Effector CD8-positive, alpha-beta T cell (primary cell): ENCODE measurements at places on chromosomes 1 and 21.

DNA sequence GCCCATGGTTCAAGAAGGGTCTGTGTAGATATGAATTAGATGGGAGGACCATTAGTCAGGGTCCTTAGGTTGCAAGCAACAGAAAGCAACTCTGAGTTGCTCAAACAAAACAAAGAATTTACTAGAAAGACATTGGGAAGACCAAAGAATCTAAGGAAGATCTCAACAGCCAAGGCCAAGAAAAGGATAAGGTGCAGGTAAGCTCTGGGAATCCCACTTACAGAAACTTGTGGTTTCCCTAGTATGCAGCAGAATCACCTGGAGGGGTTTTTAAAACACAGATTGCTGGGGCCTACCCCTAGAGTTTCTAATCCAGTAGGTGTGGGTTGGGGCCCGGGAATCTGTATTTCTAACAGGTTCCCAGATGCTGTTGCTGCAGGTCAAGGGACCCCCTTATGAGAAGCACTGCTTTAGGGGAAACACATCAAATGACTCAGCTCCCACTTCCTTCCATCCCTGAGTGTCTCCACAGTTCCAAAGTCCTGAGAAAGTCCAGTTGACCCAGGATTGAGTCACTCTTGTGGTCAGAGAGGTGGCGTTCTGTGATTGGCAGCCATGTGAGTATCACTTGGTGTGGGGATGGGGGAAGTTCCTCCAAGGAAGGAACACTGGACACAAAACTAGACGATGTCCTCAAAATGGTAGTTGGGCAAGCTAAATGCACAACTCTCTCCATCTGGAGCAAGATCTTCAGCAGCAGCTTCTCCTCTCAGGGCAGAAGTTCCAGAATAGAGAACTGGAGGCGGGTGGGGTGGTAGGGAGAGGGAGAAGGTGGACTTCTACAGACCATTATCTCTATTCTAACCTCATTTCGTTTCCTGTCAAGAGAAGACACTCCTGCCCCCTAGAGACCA, 24.2 kb upstream of the EYA3 start:
- DNase-seq, result no peak

- no peak for DNase-seq
Observed at GRCh38 chr1:89608984-89609725, 23.8 kb upstream of the LRRC8C start.

GRCh38 chr1:26694638-26695355, 1.0 kb upstream of the ARID1A start:
- DNase-seq, result no peak

GRCh38 chr1:84763912-84764680, 73.8 kb upstream of the SSX2IP start:
- no peak for DNase-seq

GRCh38 chr1:217586586-217586985, 44.3 kb downstream of the GPATCH2 start:
- DNase-seq, result no peak

GRCh38 chr1:2990376-2991115, 30.7 kb upstream of the ACTRT2 start:
- no peak for DNase-seq

DNA sequence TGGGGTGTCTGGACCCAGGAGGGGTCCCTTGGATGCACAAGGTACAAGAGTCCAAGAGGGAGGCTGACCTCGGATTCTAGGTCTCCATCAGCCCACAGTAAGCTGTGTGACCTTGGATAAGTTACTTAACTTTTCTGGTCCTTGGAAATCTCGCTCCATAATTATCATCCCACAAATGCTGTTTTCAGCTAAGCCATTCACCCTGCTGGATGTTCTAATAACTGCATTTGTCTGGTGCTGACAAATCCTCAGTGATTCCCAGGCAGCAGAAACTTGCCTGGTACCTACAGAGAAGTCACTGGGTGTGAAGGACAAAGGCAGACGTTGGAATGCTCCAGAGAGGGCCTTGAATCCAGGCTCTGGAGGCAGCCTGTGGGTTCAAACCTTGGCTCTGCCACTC, 89.7 kb downstream of the IGSF21 start:
- DNase-seq, result no peak

- no peak for DNase-seq
Observed at GRCh38 chr1:111653709-111654108, 34.1 kb downstream of the RAP1A start.

GRCh38 chr1:3061981-3062615, 6.9 kb upstream of the PRDM16 start:
- no peak for DNase-seq

DNA sequence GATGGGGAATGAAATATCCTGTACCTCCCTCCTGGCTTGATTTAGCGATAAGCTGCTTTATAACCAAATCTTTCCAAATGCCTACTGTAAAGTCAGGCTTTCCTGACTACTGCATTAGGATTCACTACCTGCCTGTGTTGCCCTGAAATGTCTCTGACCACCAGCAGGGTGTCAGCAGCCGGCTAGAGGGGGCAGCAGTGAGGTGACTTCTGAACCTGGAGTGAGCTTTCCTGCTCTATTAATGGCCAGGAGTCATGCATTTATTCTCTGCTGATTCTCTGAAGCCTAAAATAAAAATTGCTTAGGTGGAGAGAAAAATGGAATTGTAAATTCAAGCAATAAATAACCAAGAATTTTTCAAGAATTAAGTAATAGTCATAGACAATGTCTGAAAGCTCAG, 2.5 kb downstream of the BACE2 start:
- DNase-seq, result no peak

- no peak for DNase-seq
Observed at GRCh38 chr21:34609244-34609932, 5.5 kb downstream of the RCAN1 start.

DNA sequence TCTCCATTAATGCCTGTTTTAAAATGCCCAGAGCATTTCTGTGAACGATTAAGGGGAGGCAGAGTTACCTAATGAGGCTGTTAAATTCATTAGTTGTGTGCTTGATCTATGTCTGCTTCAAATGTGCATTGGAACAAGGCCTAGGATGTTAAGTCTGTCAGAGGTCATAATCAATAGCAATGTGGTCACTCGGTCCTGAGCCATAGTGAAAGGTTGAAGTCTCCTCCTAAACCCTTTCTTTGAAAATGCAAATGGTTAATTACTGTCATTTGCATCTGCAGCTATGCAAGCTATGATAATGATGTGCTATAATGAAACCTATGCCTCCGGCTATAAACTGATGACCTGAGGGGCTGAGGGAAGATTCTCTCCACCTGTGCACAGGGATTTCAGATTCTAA, 114.2 kb upstream of the NR5A2 start:
- no peak for DNase-seq

DNA sequence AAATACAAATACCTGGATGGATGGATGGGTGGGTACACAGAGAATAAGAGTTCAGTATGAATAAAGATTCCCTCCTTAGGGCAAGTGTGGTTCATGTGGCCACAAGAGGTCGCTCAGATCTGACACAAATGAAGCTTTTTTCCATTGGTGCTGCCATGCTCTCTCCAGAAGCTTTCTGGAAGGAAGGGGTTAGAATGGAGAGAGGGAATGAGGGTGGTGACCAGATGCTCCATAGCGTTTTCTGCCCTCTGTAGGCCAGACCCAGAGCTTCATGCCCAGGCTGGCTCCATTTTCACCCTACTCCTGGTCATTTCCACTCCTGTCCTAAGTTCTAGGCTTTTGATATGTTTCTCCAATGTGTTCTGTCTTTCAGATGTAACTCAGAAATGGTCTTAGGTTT, 3.3 kb upstream of the FCRL6 start:
- DNase-seq, result peak; percentile 7

- no peak for DNase-seq
Observed at GRCh38 chr1:161779393-161779792, 13.3 kb downstream of the ATF6 start.

GRCh38 chr21:45642122-45642813, 1.3 kb upstream of the PCBP3 start:
- DNase-seq, result no peak

- DNase-seq, result no peak
Observed at GRCh38 chr21:38945545-38946245, 140.0 kb downstream of the ETS2 start.

DNA sequence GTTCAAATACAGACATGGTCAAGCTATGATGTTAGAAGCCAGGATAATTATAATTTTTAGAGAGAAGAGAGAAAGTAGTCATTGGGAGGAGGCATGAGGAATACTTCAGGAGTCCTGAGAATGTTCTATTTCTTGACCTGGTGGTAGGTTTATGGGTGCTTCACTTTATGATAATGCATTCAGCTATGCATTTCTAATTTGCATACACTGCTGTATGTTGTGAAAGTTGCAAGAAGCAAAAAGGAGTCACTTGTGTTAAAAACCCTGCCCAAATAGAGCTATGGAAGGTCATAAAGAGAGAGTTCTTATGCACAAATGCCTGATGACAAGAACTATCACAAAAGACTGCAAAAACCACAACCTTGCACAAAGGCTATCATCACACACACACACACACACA, 45.3 kb downstream of the APCS start:
- no peak for DNase-seq

- DNase-seq, result no peak
Observed at GRCh38 chr1:24899581-24900485, 30.2 kb downstream of the RUNX3 start.

GRCh38 chr1:80083892-80084291, 1077.4 kb upstream of the ADGRL4 start:
- no peak for DNase-seq

GRCh38 chr21:45460611-45461368, 55.8 kb downstream of the COL18A1 start:
- no peak for DNase-seq

- no peak for DNase-seq
Observed at GRCh38 chr1:196387766-196388165, 220.5 kb downstream of the KCNT2 start.

DNA sequence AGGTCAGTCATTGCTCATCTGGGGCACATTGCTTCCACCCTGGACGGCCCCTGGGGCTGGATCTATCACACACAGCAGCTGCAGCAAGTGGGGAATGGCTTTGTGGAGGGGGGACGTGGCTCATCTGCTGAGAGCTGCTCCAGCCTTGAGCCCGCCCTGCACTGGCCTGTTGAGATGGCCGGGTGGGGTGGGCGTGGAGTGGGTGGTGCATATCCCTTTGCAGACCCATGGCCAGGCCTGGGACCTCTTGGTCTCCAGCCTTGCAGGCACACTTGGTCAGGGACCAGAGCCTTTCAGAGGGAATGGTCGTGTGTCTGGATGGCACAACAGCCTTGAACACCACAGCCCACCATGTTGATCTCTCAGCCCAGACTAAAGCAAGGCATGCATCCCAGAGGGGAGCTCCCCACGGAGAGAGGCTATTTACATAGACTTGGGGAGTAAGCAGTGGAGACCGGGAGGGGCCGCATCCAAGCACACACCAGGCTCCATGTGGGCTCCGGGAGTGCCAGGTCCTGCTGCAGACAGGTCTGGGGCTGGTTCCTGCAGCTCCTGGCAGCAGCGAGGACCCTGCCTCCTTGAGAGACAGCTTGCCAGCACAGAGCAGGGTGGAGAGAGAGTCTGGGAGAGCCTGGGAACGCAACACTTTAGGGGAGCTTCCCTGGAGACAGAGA, 52.8 kb upstream of the SELENON start:
- no peak for DNase-seq

GRCh38 chr1:118116909-118117308, 68.1 kb downstream of the SPAG17 start:
- DNase-seq, result no peak

- no peak for DNase-seq
Observed at GRCh38 chr1:61887076-61887867, 145.0 kb downstream of the PATJ start.

GRCh38 chr1:2097386-2098300, 47.4 kb downstream of the PRKCZ start:
- no peak for DNase-seq

DNA sequence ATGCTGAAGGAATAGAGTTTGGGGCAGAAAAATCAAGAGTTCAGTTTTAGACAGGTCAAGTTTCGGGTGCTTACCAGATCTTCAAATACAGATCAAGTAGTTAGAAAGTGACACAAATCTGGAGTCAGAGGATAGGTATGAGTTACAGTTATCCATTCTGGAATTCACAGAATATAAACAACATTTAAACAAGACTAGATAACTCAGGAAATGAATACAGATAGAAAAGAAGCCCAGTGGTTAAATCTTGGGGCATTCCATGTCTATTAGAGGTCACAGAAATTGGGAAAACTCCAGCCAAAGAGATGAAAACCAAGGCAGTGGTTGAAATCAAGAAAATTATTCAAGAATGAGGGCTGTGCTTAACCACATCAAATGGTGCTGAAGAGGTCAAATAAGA, 187.0 kb upstream of the HP1BP3 start:
- DNase-seq, result no peak

DNA sequence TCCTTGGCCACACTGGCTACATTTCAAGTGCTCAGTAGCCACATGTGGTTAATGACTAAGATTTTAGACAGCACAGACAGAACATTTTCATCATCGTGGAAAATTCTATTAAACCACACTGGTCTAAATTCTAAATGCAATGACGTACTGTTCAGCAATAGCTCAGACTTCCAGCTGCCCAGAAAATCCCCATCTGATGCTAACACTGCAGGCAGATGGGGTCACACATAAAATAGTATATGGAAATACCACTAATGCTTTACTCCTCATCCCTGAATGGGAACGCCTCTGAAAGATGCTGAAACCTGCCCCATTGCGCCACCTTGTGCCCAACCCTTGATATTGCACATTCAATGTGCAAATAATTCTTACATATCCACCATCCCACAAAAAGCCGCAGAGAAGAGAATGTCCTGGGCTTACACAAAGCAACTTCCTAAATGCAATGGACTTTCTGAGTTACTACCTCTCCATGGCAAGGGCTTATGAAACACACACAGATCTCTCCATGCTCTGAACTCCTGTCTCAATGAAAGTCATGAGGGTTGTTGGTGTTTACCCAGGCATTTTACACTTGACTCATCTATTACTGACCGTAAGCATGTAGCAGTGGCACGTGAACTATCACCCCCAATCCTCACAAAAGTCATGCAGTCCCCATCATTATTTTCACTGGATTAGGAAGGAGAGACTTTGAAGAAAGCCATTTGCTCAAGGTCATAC, 20.3 kb upstream of the SLC5A9 start:
- peak; percentile 37 for DNase-seq
